MG63 (cell line): ENCODE measurements at places on chromosomes 5 and 9. TPM values are rescaled to one million over a fixed set of nuclear protein-coding genes. Genes with fewer than 3 reads are reported as not detected.

Gene IFNA21
- total RNA-seq = not detected in 2 replicates

Gene STPG3
- total RNA-seq = not detected in 2 replicates

Gene GMCL2
- not detected in 2 replicates for total RNA-seq

Gene PCDHGB1
- 0.59 and 1.3 TPM in 2 replicates for total RNA-seq

Gene PRLR
- total RNA-seq = 3.5 TPM in 1 of 2 replicates, not detected in the other

DNA sequence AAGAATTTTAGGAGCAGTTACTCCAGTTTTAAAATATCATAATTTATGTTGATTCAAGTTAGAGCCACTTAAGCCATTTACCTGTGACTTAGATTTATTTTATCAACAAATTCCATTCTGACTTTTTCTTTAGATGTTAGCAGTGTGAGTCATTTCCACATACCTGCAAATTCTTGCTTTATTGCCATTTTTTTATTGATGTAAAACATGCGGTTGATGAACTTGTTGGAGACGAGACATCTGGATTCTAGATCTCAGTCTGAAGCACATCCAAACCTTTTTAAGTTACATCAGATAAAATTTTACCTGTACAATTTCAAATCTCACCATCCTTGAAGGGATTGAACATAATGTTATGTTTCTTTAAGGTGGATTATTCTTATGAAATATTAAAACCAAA, 240.9 kb downstream of the IRX1 start:
- no peak for DNase-seq

GRCh38 chr9:13705373-13705772, 425.9 kb upstream of the MPDZ start:
- DNase-seq = no peak

DNA sequence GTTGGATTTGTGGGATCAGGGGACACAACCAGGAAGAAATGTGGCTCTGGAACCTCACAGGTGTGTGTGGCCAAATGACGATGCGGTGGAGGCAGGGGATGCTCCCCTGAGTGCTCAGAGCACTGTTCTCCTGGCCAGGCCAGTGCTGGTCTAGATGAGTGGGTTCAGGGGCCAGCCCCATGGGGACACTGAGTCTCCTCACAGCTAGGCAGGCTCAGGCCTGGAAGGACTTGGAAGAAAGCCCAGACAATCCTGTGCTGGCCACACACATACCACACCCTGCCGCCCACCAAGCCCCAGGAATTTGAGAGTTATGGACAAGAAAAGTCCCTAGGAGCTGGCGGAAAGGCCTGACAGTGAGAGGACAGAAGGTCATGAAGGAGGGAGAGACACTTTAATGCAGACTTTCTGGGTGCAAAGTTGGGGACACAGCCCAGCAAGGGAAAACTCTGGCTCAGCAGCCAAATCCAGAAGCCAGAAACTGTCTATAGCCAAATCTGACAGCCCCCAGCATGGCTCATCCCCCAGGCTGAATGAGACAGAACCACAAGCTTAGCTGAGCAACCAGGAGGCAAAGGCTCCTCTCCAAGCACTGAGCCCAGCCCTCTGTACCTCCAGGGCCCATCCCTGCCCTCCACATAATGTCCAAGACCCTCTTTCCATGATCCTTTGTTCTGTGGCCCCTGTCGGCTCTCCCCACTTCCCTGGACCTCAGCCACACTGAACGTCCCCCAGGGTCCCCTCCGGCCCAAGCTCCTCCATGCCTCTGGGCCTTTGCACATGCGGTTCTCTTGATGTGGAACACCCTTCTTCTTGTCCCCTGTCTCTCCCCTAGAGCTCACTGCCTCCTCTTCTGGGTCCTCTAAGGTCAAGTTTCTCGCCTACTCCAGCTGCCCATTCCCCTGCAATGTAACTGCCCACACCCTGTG, 22.4 kb downstream of the LHX6 start:
- DNase-seq = peak; percentile 59

DNA sequence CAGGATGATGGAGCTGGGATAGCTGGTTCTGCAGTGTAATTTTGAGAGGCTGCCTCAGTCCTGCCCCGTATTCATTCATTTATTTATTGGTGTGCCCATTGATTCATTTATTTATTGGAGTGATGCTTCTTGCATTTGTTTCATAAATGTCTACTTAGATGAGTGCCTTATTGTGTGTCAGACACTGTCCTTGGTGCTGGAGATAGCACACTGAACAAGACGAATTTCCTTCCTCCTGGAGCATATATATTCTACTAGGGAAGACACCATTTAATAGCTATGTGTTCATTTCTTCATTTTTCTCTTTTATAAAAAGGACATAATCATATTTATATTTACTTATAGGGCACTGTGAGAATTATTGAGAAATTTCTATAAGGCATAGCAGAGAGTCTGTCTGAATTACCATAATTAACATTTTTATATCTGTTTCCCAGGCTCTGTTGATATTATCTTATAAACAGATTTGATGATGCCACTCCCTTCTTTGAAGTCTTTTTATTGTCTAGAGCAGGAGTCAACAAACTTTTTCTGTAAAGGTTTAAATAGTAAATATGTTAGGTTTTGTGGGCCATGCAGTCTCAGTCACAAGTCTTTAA, 433.9 kb upstream of the ZNF608 start:
- no peak for DNase-seq

DNA sequence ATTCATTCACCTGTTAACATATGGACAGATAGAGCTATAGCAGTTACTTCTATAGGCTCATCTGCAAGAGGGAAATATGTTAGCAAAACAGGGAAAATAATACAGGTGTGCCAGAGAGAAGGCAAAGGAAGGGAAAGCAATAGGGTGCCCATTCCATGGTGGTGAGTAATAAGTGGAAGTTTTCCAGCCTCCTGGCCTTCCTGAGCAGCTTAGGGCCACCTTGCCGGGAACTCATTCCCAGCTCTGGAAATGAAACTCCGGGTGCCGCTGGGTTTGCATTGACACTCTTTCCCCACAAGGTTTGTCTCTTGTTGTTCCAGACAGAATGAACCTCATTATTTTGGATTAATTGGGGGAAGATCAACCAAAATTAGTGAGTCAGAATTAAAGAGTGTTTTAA, 58.4 kb downstream of the SLC1A3 start:
- no peak for DNase-seq

- DNase-seq = no peak
Observed at GRCh38 chr9:106867286-106867685, 4.3 kb downstream of the ZNF462 start.

GRCh38 chr5:63155310-63155631, 576.7 kb downstream of the LRRC70 start:
- no peak for DNase-seq

DNA sequence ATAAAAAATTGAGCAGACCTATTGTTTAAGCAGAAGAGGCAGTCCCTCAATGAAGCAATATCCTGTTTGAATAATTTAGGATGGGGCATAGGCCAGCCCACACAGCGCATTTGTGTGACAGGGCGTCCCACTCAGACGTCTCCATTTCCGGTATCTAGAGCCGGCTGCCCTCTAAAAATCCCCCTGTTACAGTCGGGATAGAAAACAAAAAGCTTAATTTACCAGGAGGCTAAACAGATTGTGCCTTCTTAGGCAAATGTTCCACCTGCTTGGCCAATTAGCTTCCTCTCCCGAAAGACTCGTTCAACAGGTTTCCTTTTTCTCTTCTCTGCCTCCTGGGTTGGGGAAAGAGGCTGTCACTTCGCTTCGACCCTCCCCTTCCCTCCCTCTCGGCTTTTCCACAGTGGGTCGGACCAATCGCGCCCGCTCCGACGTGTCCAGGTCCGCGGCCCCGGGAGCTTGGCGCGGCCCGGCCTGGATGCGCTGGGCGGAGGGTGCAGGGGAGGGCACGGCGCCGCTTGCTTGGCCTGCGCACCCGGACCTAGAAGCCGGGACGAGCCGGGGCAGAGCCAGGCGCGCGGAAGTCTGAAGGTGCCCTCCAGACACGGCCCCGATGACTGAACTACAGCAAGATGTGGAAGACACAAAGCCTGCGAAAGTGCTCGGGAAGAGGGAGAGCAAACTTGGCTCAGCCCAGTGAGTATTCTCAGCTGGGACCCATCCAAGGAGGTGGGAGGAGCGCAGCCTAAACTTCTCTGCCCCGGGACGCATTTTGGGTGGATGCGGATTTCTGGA, at the start of gene GRAMD2B:
TSS of gene GRAMD2B (plus strand) at position 416 of the 795 bp plus-strand sequence. CDS start at position 614, 198 bp downstream.
- peak; percentile 92 for DNase-seq

- DNase-seq = peak; percentile 53
Observed at GRCh38 chr5:131671994-131672655, 37.1 kb upstream of the RAPGEF6 start.
